ENCODE measurements at places on chromosomes 11 and 22.

- no peak for DNase-seq
Observed at GRCh38 chr11:27912916-27913315, 195.0 kb downstream of the KIF18A start.

GRCh38 chr22:50308597-50308935 lies 1.1 kb upstream of the PLXNB2 start:
- DNase-seq, result no peak

DNA sequence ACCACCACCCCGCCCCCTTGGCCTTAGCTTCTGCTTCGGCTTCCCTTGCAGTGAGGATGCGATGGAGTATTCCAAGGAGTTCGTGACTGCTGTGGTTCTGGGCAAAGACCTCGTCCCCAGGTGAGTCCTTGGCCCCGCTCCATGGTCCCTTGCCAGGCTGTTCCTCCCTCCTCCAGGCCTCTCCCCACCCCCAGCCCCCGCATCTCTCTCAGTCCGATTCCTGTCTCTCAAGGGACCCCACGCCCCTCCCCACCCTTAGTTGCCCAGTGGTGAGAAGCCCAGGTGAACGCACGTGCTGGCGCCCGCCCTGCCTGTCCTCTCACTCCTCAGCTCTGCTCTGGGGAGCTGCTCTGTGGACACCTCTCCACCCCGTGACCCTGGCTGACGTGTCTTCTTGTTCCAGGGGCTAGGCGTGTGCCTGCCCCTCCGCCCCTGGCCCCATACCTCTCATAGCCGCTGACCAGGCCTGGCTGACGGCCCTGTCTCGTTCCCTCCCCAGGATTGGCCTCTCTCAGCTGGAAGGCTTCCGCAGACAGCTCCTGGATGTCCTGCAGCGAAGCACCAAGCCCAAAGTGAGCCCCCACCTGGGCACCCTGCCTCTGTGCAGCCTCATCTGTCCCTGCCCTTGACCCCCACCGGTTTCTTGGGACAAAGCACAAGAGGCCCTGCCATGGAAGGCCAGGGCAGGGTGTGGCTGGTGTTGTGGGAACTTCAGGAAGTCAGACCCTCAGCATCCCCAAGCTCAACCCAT lies 14.6 kb upstream of the MYRF start:
- no peak for DNase-seq

DNA sequence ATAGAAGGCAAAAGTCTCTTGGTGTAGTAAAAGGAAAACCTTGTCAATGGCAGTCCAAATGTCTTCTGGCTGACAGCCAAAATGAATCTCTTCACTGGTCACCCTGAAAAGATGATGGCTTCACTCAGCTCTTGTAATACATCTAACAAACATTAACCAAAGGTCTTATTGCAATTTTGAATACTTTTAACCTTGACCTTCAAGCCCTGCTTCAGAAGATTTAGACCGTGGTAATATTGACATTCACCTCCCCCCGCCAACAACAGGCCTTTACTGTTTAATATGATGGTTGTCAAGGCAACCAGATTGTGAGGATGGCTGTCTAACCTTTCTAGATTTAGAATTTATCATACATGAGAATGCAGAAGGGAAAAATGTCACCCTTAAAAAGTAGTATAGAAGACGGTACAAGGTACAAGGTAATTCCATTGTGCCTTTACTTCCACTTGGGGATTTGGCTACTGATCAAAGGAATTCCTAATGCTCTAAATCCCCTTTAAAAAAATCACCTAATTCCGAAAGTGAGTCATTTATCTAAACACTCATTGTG lies 342.3 kb downstream of the LARGE1 start:
- no peak for DNase-seq

GRCh38 chr11:8296038-8296649 lies 32.5 kb upstream of the LMO1 start:
- DNase-seq, result no peak

DNA sequence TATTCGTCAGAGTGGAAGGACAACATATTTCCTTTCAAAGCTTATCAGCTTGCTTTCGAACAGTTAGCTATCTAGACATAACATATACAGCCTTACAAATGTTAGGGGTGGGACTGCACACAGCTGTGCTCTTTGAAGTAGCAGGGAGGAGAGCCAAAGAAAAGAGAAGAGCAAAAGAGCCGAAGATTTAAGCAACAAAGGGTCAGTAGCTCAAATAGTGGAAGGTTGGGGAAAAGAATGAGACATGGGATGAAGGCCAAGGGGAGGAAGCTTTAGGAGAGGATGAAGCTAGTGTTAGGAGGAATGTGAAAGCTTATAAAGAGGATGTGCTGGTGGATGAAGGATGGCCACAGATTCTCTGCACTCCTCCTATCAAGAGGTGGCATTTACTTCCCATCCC lies 31.8 kb upstream of the IGSF22 start:
- no peak for DNase-seq

- DNase-seq, result peak; percentile 68
Observed at GRCh38 chr11:72752088-72752914, at the start of gene ARAP1. Gene ARAP1 (minus strand): TSS chr11:72752408. CDS start chr11:72727128, 25,280 bp downstream.

GRCh38 chr11:61477727-61478148 lies 30.8 kb upstream of the LRRC10B start:
- DNase-seq, result peak; percentile 31

- DNase-seq, result no peak
Observed at GRCh38 chr11:796565-797295, 1.4 kb downstream of the SLC25A22 start.

GRCh38 chr11:638631-639331 lies 1.7 kb downstream of the DRD4 start:
- no peak for DNase-seq

DNA sequence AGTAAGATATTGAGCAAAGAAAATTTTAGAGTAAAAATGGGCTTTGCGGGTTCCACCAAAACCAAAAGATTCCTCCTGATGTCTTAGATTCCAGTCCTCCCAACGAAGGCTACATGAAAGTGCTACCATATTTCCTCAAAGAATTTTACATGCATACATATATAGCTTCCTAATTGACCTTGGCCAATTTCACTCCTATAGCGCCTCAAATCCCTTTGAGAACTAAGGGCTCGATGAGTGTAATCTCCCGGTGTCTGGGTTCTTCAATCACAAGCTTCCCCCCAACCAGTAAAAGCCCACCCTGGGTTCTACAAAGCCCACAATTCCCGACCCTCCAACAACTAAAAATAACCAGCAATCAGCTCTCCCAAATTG lies 1.2 kb downstream of the SIK3 start:
- DNase-seq, result no peak

GRCh38 chr11:123374622-123374968 lies 55.5 kb upstream of the GRAMD1B start:
- DNase-seq, result no peak

- DNase-seq, result no peak
Observed at GRCh38 chr11:100013011-100013410, 674.1 kb upstream of the ARHGAP42 start.

DNA sequence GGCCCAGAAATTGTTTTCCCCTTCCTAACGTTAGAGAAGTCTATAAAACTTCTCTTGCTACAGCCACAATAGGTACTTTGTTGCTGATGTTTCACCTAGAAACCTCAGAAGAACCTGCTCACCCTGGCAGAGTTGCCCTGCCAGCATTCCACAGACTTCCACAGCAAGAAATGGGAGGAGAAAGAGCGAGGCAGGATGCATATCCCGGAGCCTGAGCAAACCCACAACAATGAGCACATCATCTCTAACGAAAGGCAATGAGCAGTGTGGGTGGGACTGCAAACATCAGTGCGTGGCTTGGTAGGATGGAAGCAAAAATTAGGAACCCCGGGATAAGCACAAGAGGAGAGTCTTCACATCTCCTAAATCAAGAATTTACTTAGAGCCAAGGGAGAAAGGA lies 892.3 kb downstream of the OPCML start:
- no peak for DNase-seq

GRCh38 chr22:37262346-37262745 lies 18.3 kb upstream of the RAC2 start:
- no peak for DNase-seq

- DNase-seq, result no peak
Observed at GRCh38 chr11:16924826-16925560, 89.2 kb downstream of the PLEKHA7 start.

GRCh38 chr11:73660497-73661034 lies 14.2 kb downstream of the PLEKHB1 start:
- no peak for DNase-seq

DNA sequence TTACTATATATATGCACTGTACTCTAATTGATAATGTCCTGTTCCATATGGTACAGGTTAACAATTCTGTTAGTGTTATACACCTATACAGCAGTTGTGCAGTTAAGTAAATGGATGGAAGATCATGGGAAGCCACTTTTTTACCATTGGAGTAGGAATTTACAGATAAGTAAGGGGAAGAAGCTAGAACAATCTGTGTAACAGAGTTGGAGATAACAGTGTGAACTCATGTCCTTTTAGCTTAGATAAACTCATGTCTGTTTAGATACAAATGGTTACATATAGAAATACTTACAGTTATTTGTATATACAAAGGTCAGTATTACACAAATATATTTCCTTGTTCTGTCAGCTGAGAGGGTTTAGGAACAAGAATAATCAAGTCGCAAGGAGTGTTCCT lies 6.8 kb upstream of the DEUP1 start:
- no peak for DNase-seq

- DNase-seq, result no peak
Observed at GRCh38 chr11:27370374-27370773, 7.4 kb upstream of the CCDC34 start.

DNA sequence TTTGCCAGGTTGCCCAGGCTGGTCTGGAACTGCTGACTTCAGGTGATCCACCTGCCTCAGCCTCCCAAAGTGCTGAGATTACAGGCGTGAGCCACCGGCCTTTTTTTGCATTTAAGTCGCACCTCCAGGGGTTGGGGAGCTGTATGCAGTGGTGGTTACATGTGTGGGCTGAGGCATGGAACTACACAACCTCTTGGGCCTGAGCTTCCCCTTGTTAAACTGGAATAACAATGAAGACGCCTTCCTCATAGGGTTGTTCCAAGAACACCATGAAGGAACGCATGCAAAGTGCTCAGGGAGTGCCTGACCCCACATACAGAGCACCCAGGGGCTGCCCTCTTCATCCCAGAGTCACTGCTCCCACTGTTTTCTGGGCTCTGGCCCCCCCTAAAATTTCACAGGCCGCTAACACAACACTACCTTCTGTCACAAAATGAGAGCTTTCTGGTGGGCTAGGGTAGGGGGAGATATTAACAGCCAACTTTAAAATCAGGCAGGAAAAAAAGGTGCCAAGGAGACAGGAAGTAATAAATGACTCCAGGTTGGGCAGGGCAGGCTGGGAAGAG lies 1.3 kb upstream of the FAM118A start:
- DNase-seq, result no peak

- DNase-seq, result no peak
Observed at GRCh38 chr11:116870054-116870453, 32.6 kb upstream of the APOA1 start.

GRCh38 chr11:69054397-69055211 lies 5.9 kb downstream of the TPCN2 start:
- no peak for DNase-seq

DNA sequence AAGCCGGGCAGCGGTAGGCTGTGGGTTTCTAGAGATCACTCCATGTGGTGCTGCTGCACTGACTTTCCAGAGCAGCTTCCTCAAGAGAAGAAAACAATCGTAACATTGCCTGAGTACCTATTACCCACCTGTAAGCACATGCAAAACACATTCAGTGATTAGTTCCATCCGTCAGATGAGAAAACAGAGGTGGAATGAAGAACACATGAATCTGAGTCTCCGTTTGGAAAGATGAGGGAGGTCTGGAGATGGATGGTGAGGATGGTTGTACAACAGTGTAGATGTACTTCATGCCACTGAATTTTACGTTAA lies 7.5 kb upstream of the SLCO2B1 start:
- DNase-seq, result no peak

GRCh38 chr22:48578138-48579042 lies 1249.3 kb downstream of the BRD1 start:
- no peak for DNase-seq

DNA sequence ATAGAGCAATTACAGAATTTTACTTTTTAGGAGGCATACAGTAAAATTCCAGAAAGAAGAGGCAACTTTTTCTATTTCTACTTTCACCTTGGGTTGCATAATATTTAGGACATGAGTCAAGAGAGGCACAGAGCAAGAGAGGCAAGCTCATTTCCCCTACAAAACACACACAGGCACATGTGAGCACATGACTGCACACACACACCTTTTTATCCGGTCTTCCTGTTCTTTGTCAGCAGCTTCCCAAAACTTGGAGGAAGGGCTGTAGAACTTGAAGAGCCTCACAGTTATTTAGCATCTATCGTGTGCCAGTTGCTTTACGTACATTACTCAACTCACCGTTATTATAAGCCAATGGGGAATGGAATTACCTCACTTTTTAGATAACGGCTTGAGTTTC lies 37.8 kb upstream of the CCDC179 start:
- DNase-seq, result no peak

DNA sequence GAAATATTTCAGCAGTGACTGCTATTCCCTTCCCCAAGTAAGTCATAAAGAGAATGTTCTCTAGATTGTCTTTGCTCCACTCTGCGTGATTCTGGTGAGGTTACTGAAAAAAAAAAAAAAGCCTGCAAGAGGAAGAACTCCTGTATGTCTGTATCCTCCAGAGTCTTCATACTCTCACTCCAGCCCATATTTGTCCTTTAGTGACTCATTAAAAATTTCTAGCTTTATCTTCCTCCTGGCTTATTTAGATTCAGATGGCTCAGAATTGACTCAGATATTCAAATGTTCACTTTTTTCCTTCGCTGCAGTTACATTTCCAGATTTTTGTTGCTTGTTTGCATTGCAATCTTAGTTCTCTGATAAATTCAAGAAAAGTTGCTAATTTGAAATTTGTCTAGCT lies 76.3 kb upstream of the CNTN5 start:
- DNase-seq, result no peak

DNA sequence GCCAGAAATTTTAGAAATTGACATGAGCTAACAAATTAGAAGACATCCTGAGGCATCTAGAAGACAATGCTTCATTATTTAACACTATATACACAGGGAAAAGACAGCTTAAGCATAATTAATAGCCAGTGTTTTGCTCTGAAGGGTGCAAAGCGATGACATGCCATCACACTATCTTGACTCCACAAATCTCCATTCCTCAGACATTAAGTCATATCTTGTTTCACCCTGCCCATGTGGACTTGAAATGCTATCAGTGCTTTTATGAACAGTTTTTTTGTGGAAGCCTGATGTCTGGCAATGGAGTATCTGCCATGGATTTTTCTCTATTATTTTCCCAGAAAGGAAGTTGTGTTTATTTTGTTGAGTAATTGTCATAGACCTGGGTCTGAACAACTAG lies 2.3 kb downstream of the CARD18 start:
- DNase-seq, result no peak

GRCh38 chr11:10996678-10997077 lies 138.8 kb upstream of the ZBED5 start:
- DNase-seq, result no peak

GRCh38 chr11:27100534-27100933 lies 59.9 kb downstream of the BBOX1 start:
- DNase-seq, result no peak

DNA sequence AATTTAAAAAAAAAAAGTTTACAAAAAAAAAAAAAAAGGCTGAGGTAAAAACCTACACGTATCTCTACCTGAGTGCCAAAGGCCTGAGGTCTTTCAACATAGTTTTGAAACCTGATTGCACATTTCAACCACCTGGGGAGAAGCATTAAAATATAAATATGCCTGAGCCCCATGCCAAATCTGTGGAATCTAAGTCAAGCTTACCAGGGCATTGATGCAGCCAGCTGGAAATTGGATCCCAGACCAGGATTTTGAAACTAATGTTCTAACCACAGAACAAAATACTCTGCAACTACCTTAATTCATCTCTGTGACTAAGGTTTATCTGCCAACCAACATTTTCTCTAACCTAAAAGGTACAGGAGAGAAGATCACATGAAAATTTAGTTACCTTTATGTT lies 38.8 kb upstream of the CHRNA10 start:
- no peak for DNase-seq

All from stimulated activated CD4-positive, alpha-beta T cell treated with anti-CD3 and anti-CD28 coated beads, Interleukin-12 subunit alpha, Interleukin-12 subunit beta, amount 100 ng/mL, for 48 hours (primary cell).